ENCODE measurements at places on chromosomes 6 and 20.

- no peak for DNase-seq
Observed at GRCh38 chr20:3307725-3308124, 68.7 kb upstream of the SLC4A11 start.

GRCh38 chr20:58566981-58567380 is 51.8 kb upstream of the APCDD1L start:
- no peak for DNase-seq

DNA sequence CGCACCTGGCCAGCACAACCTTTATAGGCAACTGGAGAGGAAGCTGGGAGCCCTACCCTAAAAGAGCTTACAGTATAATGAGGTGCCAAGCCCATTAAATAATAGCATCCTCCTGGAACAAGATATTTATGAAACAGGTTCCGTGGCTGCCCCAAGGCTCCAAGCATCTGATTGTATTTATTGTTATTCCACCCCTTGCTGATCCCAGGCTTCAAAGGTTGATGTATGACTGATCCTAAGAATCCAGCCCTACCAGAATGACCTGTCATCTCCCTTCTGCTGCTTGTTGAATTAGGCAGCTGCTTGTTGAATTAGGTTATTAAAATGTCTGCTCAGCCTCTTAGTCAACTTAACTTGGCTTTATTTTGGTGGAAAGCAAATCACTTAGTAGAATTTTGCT is 35.2 kb upstream of the SASH1 start:
- DNase-seq = no peak

- no peak for DNase-seq
Observed at GRCh38 chr6:139452148-139452876, 77.9 kb upstream of the CITED2 start.

DNA sequence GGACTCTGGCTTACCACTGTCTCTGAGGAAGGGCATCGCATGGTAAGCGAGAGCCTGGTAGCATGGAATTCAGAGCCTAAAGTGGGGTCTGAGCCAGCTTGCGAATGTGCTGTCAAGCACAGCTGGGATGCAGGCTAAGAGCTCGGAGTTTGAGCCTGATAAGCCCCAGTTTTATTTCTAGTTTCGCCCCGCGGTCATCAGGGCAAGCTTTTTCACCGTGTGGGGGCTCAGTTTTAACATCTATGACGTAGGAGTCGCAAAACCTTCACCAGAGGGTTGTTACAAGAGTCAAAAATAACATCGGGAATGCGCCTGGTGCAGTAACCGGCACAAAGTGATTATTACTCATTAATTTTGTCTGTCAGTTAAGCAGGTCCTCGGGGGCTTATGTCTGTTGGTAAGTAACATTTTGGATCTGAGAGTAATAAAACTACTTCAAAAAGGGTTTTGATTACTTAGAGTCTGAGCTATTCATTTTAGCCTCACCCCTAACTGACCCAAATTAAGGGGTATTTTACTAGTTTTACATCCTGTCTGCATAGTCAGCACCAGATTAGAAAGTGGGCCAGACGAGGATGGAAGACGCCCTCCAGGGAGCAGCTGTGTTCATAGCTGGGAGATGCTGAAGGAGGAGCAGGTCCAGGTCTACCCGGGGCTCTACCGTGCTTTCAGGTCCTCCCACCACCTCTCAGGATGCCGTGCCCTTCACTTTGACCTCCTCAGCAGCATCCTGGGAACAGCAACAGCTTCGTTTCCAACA is 29.7 kb downstream of the SLC22A23 start:
- no peak for DNase-seq

DNA sequence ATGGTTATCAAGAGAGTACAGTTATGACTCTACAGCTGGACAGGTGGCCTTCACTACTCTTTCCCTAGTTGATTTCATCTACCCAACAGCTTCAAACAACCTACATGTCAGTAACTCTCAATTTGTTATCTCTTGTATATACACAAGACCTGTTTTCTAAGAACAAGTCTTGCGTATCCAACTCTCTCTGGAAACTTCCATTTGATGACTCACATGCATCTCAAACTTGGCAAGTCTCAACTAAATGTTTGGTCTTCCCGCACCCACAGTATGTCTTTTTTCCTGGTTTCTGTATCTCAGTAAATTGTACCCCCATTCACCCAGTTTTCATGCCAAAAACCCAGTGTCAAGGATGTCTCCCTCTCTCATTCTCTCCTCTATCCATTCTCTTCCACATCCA is 97.7 kb downstream of the BTBD9 start:
- DNase-seq = no peak

DNA sequence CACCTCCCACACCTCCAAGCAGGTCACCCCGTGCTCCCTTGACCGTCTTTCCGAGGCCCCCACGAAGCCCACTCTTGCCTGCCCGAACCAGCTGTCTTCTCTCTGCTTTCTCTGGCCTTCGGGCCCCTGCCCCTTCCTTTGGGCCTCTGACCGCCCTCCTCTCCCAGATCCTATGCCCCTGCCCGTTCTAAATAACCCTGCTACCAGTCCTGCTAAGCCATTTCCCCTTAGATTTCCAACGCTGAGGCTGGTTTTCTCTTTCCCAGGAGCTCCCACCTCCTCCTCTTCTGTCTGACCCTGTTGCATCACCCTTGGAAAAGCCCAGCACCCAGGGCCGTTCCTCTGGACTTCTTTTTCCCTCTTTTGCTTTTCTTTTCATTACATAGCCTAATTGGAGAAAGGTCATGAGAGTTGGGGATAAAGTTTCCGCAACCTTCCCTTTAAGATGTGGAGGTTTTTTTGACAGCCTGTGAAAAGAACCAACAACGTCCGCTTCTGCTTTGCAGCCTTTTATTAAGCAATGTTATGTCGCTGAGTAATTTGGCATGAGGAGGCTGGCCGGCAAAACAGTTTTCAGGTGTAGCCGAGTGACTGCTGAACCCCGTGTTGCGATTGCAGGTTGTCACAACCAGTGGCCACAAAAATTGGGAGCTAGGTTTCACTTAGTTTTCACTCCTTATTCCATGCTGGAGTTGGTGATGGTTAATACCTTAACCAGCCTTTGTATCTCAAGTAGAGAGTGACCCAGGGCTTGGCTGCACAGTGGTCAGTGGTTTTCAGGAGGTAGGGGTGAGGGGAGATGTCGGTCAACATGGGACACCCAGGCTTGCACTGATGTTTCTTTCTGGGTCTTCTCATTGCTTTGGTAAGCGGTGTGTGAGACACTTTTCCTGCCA is 970 bp downstream of the BLTP3A start:
- peak; percentile 4 for DNase-seq

- DNase-seq = no peak
Observed at GRCh38 chr6:52550014-52550575, 26.8 kb downstream of the TRAM2 start.

DNA sequence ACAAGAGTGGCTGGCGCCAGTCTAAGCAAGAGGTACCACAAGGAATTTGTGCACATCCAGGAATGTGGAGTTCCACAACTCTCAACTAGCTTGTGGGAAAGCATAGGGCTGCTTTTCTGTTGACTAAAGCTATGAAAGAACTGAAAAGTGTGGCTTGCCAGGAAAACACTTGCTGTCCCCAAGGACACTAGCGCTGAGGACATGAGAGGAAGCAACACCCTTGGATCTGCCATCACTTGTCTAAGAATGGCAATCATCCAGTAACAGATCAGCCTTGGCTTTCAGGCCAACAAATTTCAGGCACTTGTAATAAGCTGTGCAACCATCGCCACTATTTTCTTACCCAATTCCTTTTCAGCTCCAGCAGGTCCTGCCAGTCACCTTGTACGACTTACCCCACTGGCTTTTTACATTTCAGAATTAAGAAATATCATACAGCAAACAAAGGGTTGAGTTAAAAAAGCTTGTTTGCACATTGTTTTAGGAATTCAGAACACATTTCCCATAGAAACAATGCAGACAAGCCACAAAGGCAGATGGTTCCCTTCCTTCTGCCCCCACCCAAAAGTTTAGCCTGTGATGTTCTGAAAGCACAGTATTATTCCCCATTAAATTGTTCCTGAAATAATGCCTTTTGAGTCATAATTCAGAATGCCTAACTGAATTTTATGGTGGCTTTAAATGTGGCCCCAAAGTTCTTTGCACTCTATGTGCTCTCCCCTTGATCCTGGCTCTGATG is 57.9 kb upstream of the SSTR4 start:
- DNase-seq = no peak

- no peak for DNase-seq
Observed at GRCh38 chr6:14263881-14264424, 146.4 kb downstream of the CD83 start.

DNA sequence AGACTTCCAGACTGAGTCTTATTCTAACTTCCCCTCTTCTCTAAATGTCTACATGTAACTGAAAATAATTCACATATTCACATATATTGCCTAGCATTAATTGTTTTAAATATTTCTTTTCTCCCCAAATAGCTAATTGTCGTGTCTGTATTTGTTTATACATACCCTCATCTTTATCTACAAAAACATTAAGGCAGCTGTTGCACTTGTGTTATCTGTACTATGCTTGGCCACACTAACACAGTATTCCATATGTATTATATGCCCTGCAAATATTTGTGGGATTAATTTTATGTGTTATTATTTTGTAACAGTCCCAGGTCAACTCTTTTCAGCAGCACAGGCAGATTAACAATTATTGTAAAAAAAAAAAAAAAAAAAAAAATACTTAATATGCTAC is 11.7 kb downstream of the HDAC2 start:
- no peak for DNase-seq

GRCh38 chr20:13775867-13776266 is 8.9 kb downstream of the ESF1 start:
- no peak for DNase-seq

DNA sequence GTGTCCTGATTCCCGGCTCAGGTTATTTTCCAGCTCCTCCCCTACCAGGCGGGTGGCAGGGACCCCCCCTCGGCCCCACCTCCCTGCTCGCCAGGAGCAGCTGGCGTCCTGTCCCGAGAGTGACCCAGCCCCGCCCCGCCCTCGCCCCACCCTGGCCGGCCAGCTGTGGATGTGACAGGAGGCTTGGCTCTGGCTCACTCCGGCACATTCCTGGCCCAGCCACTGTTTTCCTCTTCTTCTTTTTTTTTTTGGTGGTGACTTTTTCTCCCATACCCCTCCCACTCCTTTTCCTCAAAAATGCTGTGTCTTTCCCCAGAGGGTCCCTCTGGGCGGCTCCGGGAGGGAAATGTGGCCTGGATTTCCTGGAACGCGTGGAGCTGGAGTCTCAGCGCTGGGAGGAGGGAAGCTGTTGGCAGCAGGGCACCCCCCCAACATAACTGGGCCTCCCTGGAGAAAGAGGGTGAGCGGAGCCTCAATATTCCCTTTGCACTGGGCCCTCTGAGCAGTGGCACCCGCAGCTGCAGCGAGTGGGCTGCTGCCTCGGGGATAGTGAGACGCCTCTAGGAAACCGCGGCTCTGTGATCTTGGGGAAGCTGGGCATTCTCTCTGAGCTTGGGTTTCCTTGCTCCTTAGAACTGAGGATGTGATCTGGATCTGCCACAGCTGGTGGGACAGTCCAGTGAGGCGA is 28.3 kb upstream of the CSNK2A1 start:
- no peak for DNase-seq

DNA sequence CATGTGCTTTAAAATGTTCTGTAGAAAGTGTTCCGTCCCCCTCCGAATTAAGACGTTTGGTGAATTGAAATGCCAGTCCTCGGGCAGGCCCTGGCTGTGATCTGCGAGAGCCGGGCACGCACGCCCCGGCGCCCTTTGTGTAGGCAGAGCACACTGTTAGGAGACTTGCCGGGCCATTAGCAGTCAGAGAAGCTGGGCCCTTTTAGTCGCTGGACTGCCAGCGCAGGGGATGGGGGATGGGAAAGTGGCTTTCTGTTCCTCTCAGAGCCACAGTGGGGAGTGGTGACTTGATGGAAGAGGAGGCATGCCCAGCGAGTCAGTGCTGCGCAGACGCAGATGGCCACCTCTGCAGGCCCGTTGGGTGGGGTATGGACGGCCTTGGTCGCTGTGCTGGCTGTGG is 2.2 kb downstream of the PPP1R3G start:
- peak; percentile 2 for DNase-seq

DNA sequence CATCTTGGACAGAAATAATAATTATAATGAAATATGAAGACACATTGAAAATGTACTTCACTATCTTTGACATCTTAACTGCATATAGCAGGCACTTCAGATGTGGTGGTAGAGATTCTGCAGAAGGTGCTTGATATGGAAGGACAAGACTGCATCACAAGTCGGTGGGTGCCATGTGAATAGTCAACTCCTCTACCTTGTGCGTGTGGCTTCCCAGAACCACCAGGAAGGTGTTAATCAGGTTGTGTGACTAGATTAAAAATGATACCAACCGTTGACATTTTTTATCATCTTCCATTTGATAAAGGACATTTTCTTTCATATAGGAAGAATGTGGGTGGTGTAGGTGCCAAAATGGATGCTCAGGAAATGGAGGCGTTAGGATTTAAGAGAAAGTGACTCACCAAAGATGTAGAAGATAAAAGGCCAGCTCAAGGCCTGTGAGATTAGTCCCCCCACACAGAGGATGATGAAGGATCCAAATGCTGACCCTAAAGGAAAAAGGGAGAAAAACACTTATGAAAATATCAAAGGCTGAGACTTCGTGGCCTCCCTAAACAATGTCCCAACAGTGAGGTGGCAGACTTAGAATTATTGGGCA is 12.3 kb downstream of the SLC17A2 start:
- no peak for DNase-seq

DNA sequence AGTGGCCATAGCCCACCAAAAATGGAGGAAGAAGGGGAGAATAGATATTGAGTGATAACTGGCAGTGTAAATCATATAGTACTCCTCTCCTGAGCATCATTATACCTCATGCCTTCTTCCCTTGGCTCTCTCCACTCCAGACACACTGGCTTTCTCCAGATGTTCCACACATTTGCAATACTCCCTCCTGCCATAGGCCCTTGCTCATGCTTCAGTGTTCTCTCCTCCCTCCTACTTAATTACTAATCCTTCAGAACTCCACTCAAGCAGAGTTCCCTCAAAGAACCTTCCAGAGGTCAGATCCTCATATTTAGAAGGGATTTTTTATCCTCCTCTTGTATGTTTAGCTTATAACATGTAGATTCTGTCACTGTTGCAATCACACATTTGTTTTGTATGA is 279.5 kb upstream of the SUPT3H start:
- no peak for DNase-seq

- DNase-seq = no peak
Observed at GRCh38 chr6:14849185-14849584, 396.7 kb upstream of the JARID2 start.

DNA sequence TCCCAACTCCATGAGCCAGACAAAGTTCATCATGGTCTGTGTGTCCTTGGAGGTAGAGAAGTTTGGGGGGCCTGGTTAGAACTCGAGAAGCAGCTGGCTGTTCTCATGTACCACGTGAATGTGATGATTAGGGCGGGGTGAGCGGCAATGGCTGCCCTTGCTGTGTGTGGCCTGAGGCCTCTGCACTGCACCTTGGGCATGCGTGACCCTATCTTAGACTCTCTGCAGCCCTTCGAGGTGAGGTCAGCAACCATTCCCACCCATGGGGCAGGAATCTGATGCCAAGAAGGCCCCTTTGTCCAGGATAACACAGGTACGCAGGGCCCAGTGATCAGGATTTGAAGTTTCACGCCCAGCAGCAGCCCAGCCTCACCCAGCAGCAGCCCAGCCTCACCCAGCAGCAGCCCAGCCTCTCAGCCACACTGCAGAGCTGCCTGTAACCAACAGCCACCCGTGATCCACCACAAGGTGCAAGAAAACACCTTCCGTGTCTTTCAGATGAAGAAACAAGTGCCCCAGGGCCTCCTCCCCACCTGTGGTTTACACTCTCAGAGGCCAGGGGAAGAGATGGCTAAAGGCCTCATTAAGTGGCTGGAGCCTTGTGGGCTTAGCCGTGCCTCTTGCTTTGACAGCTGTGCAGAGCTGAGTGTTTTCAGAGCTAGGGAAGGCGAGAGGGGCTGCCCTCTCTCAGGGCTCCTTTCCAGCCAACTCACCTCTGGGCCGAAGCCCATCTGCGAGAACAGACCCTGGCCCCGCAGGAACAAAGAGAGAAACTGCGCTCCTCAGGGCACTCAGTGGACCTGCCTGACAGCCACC is 195.2 kb upstream of the CDH4 start:
- DNase-seq = no peak
